ENCODE measurements at places on chromosomes 6 and 20.

GRCh38 chr20:48283470-48284110 is 498.3 kb upstream of the SULF2 start:
- DNase-seq = no peak

DNA sequence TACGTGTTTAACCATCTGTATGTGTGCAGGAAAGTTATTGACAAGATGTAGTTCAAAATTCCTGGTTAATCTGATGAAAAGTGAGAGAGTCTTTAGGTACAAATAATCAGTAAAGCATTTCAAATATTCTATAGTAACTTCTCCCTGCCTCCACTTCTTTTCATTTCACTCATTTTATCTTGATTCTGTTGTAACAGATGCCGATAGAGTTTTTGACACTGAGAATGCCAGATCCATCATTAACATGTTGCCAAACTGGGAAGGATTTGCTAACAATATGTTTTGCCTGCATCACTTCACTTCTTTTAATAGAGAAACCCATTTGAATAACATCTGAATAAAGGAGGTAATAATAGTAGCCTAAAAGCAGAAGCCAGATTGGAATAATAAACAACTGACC is 20.4 kb upstream of the DEFB112 start:
- no peak for DNase-seq

DNA sequence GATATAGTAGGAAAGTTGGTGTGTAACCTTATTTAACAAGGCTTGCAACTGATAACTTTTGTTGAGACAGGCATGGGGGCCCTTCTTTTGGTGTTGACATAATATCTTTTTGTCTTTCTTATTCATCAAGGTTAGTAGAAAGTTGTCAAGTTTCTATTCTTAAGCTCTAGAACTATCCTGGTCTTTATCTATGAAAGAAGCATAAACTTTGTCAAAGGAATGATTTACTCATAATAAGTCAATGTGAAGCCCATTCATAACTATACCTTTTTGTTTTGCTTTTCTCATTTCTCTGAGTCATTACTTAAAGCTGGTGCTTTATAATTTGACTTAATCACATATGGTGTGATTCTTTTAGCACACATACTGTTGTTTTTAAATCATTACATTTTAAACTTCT is 312.4 kb downstream of the UTRN start:
- no peak for DNase-seq

DNA sequence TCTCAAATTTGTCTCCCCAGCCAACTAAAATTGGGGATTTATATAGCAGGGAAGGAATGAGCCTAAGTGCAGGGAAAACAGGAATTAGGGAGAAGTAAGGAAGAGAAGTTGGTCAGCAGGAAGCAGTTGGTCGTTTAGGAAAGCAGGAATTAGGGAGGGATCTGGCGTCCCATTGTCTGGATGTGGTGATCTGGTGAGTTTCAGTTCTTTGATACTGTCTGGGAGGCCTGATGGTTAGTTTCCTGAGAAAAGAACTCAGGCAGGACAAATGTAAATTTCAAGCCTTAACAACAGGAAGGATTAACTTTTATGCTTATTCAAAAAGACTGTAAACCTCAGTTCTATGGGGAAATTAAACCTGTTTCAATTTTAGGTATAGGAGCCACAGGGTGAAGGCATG is 116.2 kb upstream of the PRL start:
- DNase-seq = no peak

DNA sequence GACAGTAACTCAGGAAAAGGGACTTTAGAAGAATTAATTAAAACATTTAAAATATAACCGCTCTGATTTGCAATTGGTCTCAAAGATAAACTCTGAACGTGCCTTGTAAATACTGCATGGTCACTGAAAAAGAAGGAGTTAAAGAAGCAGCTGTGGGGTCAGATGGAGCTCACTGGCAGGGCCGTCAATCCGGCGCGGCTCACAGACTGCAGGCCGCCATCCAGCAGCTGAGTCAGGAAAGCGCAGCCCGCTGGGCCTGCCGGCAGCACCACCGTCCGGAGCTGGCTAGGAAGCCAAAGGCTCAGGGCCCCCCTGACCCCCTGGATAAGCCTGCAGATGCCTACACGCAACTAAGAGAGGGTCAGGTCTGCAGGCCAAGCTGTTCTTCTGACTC is 54.2 kb upstream of the FRMD1 start:
- peak; percentile 56 for DNase-seq

DNA sequence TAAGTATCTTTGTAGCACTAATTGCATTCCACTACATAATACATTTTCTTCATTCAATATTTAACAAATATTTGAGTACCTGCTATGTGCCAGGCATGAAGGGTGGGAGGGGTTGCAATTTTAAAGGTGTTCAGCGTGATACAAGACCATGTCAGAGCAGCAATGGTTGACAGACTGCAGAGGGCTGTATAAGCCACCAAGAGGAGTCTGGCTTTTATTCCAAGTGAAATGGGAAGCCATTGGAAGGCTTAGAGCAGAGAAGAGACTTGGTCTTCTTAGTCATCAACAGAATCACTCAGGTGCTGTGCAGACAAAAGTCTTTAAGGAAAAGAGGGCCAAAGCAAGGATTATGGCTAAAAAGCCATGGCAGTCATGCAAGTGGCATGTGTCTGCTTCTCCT is 360.8 kb upstream of the ARID1B start:
- DNase-seq = no peak

DNA sequence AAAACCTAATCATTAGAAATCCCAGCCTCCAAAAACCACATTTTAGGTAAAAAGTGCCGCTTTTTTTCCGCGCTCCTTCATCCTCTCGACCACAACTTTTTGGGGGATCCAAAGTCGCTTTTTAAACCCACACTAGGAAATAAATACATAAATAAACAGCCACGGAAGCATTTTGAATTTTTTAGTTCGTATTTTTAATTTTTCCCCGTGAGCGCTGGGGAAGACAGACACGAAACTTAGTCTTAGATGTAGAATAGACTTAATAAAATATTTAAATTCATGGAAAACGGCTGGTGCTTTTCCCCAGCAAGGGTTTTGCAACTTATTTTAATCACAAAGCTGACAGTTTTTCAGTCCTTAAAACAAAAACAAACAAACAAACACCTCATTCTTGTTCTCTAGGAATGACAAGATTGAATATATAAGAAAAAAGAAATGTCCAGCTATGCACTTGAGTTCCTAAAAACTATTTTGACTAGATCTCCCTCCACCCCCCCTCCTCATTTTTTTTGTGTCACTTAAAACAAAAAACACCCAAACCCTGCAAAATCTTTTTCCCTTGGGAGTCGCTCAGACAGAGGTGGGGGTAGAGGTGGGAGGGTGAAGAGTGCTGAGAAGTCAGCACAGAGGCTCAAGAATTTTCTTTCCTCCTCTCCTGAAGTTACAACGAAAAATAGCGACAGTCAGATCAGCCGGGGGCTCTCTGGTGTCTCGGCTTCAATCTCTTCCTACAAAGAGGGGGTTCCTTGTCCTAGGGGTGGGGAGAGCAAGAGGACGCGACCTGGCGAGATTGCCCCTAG is 43.4 kb upstream of the SUPT3H start:
- DNase-seq = no peak

- no peak for DNase-seq
These were observed 252.4 kb downstream of the HDGFL1 start for GRCh38 chr6:22821664-22822320.

DNA sequence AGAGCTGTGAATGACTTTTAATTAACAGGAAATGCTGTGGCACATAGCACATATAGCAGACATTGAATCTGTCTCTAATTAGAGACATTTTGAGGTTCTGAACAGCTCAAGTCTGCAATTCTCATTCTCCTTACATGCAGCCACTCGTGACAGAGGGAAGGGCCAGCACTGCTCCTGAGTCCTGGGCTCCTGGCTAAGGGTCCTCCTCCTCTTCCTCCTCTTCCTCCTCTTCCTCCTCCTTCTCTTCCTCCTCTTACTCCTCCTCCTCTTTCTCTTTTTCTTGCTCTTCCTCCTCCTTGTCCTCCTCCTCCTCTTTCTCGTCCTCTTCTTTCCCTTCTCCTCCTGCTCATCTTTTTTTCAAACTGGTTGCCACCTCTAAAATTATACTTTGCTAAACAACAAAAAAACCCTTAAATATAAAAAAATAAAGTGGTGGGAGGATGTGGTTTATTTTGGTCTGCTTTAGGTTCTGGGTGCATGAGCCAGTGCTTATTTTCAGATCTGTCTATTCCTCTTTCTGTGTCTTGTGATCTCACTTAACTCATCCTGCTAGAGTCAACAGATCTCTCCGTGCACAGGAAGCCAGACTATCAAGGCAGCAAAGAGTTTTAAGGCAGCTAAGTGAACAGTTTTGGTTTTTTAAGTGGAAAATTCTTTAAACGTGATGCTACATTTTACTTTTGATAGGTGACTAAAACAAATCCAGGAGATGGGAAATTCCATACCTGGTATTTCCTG is 159.3 kb downstream of the CD83 start:
- DNase-seq = no peak

- DNase-seq = no peak
These were observed 14.1 kb downstream of the OSBPL2 start for GRCh38 chr20:62252342-62252966.

GRCh38 chr6:164109770-164110140 is 695.2 kb downstream of the QKI start:
- no peak for DNase-seq

GRCh38 chr6:40322336-40322735 is 264.8 kb downstream of the LRFN2 start:
- no peak for DNase-seq

DNA sequence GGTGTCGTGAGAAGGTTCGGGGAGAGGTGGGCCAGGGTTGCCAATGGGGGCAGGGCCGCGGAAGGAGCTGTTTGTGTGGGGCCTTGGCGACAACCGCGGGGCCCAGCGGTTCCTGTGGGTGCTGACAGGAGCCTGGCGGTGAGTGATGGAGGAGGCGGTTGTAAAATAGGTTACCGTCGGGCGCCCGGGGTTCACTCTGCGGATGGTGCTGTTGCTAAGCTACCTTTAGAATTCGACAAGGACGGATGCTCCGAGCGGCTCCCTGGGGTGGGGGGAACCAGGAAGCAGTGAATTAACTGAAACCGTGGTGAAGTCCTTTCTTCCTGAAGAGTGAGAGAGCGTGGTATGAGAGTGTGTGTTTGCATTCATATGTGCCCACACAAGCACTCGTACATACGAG is 61.7 kb downstream of the CDH22 start:
- DNase-seq = no peak

- DNase-seq = peak; percentile 70
These were observed 1.3 kb downstream of the OVOL2 start for GRCh38 chr20:18056174-18057100.

DNA sequence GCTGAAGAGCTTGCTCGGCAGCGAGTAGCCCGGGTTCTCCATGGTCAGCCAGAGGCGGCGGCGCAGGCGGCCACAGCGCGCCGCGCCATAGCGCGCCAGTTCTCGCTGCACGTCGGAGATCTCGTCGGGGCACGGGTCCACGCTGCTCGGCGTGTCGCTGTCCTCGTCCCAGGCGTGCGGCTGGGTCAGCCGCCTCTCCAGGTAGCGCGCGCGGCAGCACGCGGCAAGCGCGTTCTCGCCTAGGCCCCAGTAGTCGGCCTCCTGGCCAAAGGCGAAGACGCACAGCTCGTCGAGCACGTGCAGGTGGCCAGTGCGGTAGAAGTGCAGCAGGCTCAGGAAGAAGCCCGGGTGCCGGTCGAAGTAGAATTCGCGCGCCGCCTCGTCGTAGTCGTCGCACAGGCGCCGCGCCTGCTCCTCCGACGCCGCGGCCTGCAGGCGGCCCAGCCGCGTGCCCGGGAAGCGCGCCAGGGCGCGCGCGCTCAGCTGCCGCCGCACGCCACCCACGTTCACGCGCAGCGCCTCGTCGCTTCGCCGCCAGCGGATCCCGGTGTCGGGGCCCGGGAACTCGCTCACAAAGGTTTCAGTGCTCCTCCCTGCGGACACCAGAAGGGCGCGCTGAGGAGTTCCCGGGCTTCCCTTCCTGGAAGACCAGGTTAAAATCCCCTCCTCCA is 2.7 kb downstream of the KCNS1 start:
- DNase-seq = peak; percentile 75

DNA sequence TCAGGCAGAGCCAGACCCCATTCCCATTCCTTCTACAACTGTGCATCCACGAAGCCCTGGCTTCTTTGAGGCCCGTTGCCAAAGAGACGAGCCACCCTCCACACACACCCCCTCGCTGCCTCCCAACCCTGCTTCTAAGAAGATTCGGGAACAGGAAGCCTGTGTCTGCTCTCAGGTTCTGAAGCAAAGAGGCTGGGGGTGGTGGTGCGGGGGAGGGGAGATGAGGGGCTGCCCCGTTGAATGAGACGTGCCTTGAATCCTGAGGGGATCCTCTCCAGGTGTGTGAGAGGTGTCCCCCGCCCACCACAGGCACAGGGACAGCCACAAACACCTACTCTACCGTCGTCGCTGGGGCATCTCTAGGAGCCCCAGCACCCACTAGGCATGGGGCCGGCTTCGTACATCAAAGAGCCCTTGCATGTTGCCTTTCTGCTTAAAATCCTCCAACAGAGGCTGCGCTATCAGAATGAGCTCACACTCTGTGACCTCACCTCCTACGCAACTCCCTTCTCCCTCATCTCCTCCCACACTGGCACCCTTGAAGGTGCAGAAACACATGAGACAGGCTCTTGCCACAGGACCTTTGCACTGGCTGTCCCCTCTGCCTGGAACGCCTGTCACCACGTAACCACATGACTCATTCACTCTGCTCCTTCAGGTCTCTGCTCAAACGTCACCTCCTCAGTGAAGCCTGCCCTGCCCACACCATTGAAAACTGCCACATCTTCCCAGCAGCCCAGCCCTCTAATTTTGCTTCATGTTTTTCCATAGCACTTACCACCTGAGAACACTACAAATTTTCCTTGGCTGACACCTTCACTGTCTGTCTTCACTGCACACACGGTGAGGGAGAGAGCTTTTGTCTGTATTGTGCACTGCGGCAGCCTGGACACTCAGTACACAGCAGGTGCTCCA is 58.5 kb downstream of the PREX1 start:
- no peak for DNase-seq

GRCh38 chr6:165717732-165718465 is 54.9 kb upstream of the PDE10A start:
- DNase-seq = no peak

DNA sequence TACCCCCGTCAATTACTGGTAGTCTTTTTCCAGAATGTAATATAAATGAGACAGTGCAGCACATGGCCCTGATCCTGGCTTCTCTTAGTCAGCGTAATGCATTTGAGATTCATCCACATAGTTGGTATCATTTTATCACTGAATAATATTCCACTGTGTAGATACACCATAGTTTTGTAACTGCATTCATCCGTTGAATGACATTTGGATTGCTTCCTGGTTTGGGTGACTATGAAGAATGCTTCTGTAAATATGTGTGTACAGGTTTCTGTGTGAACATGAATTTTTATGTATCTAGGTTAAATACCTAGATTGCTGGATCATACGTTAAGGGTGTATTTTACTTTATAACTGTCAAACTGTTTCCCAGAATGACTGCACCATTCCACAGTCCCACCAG is 62.6 kb upstream of the STMND1 start:
- no peak for DNase-seq

DNA sequence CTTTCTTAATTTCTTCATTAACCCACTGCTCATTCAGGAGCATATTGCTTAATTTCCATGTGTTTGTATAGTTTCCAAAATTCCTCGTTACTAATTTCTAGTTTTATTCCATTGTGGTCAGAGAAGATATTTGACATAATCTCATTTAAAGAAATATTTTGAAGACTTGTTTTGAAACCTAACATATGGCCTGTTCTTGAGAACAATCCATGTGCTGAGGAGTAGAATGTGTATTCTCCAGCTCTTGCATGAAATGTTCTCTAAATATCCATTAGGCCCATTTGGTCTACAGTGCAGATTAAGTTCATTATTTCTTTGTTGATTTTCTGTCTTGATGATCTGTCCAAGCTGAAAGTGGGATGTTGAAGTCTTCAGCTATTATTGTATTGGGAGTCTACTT is 251.7 kb downstream of the ALDH8A1 start:
- no peak for DNase-seq

- DNase-seq = no peak
These were observed 56.4 kb downstream of the ZMYND8 start for GRCh38 chr20:47300071-47300470.
